CD4-positive, alpha-beta T cell treated with Interleukin-12 subunit alpha and Interleukin-12 subunit beta, for 1 hour (primary cell): ENCODE measurements at places on chromosomes 5 and 9.

DNA sequence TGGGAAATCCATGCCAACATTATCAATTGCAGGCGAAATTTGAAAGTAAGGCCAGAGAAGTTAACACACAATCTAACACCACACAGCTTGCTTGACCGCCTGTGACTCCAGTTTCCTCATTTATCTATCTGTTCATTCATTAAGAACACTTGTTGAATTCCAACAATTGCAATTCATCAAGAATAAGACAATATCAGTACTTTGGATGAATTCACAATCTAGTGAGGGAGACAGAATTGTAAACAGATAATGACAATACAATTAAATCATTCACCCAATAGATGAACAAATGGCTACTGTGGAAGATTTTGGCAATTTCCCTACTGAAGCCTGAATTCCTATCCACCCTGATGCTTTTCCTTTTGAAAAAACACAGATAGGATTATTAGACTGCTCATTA is 181.6 kb downstream of the TRIM36 start:
- no peak for DNase-seq

GRCh38 chr5:141649056-141649688 is 2.0 kb downstream of the FCHSD1 start:
- no peak for DNase-seq

DNA sequence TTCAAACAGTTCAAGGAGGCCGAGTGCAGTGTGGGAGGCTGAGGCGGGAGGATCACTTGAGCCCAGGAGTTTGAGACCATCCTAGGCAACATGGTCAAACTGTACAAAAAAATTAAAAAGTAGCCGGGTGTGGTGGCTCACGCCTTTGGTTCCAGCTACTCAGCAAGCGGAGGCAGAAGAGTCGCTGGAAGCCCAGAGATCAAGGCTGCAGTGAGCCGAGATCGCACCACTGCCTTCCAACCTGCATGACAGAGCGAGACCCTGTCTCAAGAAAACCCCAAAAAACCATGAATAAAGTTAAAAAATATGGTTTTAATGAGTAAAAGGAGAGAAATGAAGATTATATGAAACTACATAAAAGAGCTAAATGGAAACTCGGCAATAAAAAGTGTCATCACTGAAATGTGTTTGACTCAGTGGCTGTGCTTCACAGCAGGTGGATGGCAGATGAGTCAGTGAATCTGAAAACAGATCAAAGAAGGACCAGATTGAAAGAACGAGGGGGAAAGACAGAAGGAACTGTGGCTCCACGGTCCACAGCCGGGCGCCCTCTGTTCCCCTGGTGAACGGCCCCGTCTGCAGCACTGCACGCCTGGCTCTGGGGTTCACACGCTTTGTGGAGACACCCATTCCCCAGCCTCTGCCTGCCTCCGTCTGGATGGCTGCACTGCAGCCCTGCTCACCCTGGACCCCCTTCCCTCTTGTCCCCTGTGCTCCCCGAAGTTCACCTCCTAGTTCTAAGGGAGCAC is 25.1 kb downstream of the EXD3 start:
- no peak for DNase-seq

GRCh38 chr5:34749431-34749873 is 89.5 kb upstream of the TTC23L start:
- no peak for DNase-seq

DNA sequence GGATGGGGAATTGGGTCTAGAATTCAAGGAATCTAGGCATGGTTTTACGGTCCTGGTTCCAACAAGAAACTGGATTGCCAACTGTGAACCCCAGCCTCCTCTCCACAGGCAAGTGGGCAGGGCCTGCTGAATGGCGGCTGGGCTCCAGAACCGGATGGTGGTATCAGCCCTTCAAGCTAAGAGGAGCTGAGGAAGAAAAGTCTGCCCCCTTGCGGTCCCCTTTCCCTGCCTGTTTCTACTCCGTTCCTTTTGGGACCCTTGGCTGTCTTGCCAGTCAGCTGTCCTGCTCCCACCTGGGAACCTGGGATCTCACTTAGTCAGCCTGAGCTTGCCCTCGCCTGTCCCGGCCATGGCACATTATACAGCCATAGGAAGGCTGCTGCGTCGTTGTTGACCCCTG is 234.4 kb upstream of the DAPK1 start:
- no peak for DNase-seq
